AG04449 (cell line): ENCODE measurements at places on chromosomes 7 and 10.

DNA sequence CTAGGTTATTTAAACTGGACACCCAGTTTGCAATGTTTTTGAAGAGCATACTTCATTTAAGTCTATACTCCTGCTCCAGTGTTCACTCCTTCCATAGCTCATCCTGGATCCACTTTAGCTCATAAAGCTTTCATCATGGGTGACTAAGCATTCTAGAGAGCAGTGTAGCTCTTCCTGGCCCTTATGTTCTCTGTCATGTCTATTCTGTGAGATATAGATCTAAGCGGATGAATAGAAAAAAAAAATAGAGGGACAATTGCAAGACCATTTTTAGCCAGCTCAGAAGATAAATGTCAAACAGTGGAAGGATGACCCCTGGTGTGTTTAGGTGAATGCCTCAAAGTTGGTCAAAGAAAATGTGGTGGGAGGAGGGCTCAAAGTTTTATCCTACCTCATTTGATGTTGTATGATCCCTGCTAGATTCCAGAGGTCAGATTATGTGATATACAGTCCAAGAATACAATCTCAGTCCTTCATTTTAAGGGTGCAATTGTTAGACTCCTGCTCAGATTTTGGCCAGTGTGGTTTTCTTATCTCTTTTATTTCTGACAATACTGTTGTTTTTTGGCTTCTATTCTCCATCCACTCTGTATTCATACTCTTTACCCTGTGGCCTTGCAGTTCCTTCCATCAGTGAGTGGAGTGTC lies 7.5 kb upstream of the HECW1 start:
- no peak for DNase-seq

DNA sequence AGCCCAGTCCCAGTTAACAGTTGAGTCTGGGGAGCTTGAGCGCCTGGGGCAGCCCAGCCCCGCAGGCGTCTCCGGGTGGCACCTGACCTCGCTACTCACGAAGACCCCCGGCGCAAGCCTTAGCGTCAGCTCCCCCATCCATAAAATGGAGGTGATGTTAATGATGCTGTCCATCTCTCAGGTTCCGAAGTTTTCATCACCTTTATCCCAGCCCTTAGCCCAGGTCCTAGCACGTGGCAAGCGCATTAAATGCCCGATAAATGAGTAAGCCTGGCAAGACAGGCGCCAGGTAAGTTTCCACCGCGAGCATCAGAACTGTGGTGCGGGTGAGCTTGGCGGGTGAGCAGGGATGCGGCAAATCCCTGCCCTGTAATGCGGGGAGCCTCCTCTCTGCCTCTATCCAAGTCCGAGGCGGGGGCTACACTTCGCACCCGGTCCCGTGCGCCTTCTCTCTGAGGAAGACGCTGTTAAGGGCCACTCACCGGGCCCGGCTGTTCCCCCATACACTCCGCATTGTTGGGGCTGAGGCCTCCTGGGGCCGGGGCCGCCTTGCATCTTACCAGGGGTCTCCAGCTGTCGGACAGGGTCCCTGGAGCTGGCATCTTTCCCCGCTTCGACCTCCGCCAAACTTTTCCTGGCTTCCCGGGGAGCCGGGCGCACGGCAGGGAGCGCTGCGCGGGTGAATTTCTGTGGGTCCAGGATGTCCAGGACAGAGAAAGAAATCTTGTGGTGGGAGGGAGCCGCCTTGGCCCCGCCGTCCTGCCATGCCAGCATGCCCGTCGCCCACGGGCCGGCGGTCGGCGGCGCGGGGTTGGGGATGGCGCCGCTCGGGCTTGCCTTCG lies 444 bp downstream of the NKX1-2 start:
- DNase-seq: no peak

- DNase-seq: no peak
Observed at GRCh38 chr10:52187521-52188258, 126.4 kb upstream of the DKK1 start.

- DNase-seq: no peak
Observed at GRCh38 chr7:69433081-69433480, 165.2 kb upstream of the AUTS2 start.

- no peak for DNase-seq
Observed at GRCh38 chr10:58764087-58764747, 251.5 kb downstream of the BICC1 start.

DNA sequence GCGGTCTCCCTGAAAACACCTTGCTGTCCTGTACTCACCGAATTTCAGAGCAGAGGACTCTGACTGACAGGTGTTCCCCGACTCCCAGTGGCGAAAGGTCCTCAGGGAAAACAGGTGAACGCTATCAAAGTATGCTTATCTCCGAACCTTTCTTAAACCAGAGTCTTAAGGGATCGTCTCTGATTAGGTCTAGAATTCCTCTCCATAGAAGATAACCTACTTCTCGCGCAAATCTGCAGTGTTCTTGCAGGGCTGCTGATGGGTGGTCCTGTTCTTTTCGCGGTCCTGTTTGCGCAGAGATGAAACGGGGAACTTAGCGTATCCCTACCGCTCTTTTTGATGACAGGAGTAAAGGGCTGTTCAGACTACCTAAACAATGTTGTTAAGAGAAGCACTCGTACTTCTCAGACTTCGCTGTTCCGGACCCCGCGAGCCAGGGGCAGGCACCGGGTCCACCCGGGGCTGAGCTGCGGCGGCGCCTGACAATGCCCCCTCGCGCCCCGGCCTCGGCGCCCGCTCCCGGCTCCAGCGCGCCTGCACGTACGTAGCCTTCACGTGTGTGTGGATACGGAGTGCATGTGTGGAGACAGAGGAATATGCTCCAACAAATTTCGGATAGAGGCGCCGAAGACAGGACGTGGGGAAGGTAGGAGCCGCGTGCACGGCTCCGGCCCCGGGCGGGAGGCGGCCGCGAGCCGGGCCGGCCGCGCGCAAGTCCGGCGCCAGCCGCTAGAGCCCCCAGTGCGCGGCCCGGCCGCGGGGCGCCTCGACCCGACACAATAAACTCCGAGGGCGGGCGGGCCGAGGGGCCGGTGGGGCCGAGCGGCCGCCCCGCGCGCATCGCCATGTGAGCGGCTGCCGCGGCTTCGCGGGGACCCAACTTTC lies 766 bp upstream of the ZMYND11 start:
- DNase-seq: no peak

DNA sequence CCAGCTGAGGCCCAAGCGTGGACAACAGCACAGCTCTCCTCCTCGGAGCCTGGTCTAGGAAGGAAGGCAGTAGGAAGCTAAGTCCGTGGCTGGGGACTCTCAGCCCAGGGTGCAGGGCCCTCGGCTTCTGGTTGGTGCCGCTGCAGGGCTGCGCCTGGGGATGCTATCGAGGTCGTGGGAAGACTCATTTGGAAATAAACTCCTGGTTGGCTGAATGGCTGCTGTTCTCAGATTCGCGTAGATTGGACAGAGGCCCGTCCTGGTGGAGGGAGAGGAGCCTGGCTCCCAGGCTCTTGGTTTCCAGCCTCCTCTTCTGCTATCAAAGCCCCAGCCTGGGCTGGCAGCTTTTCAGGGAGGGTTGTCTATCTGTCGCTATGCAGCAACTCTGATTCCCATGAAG lies 152.6 kb upstream of the FZD8 start:
- DNase-seq: no peak

GRCh38 chr7:41750661-41751540 lies 48.0 kb upstream of the INHBA start:
- DNase-seq: no peak

- DNase-seq: no peak
Observed at GRCh38 chr10:59234816-59235429, 58.5 kb downstream of the PHYHIPL start.

DNA sequence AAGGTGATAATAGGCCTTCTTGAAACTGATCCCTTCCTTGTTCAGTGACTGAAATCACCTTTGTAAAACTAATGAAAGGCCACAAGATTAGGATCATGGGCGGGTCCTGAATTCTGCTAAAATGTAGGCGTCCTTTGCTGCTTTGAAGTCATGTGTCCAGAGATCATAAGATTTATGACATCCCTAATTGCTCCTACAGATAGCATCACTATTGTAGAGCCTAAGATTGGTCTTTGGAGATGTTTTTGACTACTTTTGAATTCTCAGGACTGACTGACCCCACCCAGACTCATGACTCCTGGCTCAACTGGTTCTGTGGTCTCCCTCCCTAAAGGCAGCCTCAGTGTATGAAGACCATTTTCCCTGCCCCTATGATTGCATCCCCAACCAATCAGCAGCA lies 322.6 kb upstream of the SEMA3D start:
- no peak for DNase-seq

DNA sequence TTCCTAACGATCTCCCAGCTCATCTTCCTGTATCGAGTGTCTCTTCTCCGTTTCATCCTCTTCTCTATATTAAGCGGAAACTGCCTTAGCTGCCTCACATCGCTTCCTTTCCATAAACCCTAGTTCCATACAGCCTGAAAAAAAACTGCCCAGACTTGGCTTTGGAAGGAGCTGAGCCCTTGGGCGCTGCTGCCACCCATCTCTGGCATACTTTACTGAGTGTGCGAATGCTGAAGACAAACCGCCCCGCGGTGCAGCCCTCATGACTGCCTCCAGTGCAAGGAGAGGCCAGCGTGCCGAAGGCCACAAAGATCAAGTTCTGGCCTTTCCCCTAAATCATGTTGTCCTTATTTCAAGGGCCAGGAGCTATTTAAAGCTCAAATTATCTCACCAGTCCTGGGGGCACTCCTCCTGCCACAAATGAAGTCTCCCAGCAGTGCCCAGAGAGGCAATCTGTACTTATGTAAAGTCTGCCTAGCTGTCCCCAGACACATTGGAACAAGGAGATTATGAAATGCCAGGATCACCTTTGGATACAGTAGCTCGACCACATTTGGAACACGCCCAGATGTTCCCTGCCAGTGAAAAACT lies 25.2 kb downstream of the YWHAG start:
- no peak for DNase-seq

DNA sequence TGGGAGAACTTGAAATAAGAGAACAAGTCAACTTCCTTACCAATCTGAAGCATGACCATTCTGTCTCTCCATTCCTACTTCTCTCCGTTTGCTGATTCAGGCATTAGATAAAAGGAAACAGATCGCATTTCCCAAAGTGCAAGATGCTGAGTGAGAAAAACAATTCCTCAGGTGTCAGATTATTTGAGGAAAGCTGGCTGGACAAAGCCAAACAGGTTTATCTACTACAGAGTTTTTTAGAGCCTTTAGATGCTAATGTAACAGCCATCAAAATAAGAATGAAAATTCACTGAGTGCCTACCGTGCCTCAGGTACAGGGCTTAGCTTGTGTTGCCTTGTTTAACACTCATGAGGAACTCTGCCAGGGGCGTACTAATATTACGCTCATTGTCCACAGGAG lies 135.9 kb upstream of the MBL2 start:
- no peak for DNase-seq

GRCh38 chr7:87316097-87316700 lies 29.3 kb upstream of the CROT start:
- no peak for DNase-seq

- no peak for DNase-seq
Observed at GRCh38 chr7:128408709-128409595, 830 bp downstream of the IMPDH1 start.

DNA sequence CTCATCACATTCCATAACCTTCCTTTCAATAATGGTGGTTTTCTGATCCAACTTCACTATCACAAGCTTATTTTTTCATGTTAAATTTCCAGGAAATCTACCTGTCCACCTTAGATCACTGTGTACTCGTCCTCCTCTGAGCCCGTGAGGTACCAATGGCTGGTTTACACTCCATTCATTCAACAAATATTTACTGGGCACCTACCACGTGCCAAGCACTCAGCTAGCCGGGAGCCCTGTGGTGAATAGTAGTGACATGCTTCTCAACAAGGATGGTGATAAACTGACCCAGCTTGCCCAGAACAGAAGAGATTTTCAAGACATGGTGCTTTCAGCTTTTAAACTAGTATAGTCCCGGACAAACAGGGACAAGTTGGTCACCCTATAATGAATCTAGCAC lies 98.2 kb downstream of the FAM204A start:
- no peak for DNase-seq

DNA sequence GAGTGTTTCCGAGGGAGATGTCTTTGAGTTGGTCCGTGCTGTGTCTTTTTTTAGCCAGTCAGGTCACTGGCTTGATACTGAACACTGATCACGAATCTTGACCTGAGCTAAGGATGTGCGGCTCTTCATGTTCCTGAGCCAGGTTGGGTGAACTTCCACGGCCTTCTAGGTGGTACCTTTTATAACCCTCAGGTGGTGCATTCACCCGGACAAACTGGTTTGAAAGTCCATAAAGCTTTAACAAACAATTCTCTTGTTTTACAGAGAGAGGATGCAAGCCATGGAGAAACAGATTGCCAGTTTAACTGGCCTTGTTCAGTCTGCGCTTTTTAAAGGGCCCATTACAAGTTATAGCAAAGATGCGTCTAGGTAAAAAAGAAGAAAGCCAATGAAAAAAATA lies 229.5 kb downstream of the ARHGAP21 start:
- DNase-seq: no peak

GRCh38 chr7:41630741-41631140 lies 72.1 kb downstream of the INHBA start:
- DNase-seq: no peak

DNA sequence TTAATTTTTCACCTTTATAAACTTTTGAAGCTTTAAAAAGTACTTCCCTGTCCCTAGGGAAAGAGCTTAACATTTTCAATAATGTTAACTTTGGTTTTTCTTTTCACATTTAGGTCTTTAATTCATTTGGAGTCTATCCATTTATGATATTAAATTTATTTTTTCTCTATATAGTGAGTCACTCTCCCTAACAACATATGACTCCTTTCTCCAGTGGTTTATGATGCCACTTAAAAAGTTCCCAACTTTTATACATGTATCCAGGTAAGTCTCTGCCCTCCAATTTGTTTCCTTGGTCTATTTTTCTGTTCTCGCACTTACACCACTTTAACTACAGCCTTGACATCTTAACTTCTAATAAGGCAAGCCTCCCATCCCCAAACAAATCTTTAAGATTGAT lies 3.5 kb downstream of the CACUL1 start:
- no peak for DNase-seq

DNA sequence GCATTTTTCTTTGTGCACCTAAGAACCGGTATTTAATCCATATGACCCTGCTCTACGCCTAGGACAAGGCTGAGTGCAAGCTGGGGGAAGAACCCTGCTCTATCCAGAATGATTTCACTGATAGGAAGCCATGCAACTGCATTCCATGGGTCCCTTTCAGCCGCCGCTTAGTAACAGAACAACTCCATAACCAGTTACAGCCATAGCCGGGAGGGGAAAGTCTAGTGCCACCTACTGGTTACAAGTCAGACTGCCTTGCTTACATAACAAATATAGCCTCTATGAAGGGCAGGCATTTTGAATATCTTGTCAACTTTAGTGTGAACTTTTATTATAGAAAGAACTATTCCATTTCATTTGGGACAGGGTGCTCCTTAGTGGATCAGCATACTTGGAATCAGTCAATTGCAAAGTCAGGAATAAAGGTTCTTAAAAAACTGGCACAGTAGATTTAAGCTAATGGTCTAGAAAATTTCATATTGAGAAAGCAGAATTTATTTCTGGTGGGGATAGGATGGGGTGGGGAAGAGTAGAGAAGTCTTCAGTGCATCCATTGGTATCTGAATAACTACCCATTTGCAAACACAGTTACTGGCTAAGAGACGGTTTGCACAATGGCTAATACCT lies 521.7 kb downstream of the ADRA2A start:
- DNase-seq: peak; percentile 16

- no peak for DNase-seq
Observed at GRCh38 chr7:37916017-37916672, 472 bp downstream of the SFRP4 start.

GRCh38 chr10:101485681-101486554 lies 102.1 kb downstream of the POLL start:
- DNase-seq: no peak
